ENCODE measurements at places on chromosomes 7 and 10. TPM values are rescaled to one million over a fixed set of nuclear protein-coding genes. Genes with fewer than 3 reads are reported as not detected.

DNA sequence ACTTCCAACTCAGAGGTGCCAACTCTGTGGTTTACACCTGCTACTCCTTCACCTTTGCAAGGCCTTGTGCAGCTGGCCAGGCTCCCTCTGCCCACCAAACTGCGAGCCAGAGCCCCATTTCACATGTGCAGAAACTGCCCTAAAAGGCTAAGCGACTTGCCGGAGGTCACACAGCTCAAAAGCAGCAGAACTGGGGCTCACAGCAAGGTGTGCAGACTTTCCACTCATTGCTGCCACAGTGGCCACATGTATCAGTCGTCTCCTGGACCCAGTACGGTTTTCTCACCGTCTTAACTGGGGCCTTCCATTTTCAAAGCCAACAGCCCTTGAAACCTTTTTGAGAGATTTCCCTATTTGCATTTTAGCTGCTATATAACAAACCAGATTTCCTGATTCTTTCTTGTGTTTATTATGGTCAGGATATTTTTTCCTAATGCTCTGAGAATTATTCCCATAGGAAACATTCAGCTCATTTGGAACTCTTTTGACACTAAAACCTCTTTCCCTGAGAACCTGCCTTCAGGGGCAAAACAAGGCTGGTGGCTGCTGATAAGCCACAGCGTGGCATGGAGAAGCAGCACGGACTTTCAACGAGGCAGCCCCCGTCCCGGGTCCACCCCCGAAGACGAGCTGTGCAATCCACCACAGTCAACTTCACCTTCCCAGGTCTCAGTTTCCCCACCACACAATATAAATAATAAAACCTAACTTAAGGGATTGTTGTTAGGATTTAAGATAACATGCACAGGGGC lies 29.9 kb downstream of the SORBS1 start:
- DNase-seq, result no peak

- DNase-seq, result peak; percentile 73
Observed at GRCh38 chr7:2104107-2104710, 128.5 kb downstream of the MAD1L1 start.

Gene SLC13A4
- total RNA-seq, result 0.14 TPM

- DNase-seq, result no peak
Observed at GRCh38 chr10:95475827-95476468, 85.2 kb downstream of the SORBS1 start.

- no peak for DNase-seq
Observed at GRCh38 chr7:38518541-38518940, 112.6 kb downstream of the AMPH start.

Gene RAMP3
- not detected for total RNA-seq

Gene KCNMA1
- total RNA-seq, result 44.0 TPM

GRCh38 chr10:88428976-88429375 lies 154.1 kb downstream of the RNLS start:
- DNase-seq, result no peak

Gene MICU1
- 58.2 TPM for total RNA-seq

- no peak for DNase-seq
Observed at GRCh38 chr10:35908451-35908850, 266.4 kb upstream of the FZD8 start.

GRCh38 chr7:131108212-131108940 lies 219.3 kb upstream of the MKLN1 start:
- DNase-seq, result no peak

Gene OPN1SW
- total RNA-seq, result not detected

DNA sequence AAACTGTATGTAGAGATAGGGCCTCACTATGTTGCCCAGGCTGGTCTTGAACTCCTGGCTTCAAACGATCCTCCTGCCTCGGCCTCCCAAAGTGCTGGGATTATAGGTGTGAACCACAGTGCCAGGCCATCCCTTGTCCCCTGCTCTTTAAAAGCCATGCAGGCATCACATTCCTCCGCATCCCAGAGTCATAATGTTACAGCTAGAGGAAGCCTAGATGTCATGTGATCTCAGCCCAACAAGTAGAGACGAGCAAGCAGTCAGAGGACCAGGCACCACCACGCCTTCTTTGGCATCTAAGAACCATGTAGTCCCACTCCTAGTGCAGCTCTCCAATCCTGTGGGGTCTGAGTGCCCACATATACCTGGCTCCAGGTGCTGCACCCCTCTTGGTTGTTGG lies 13.1 kb downstream of the PODXL start:
- DNase-seq, result no peak

Measured in mesothelial cell of epicardium (in vitro differentiated cells).